Heart right ventricle (tissue), 16 donors: ENCODE measurements at places on chromosomes 4 and X. TPM values are rescaled to one million over a fixed set of nuclear protein-coding genes. Genes with fewer than 3 reads are reported as not detected.

- peak; percentile 80 for DNase-seq
Measured at GRCh38 chr4:24794916-24795665, at the start of gene SOD3. Gene SOD3, plus strand, starts transcription at chr4:24795573. Its CDS starts 3,949 bp downstream, at chr4:24799522.

FOXR2 gene
- not detected for total RNA-seq

TMEM144 gene
- total RNA-seq, result 13.4 TPM

DNA sequence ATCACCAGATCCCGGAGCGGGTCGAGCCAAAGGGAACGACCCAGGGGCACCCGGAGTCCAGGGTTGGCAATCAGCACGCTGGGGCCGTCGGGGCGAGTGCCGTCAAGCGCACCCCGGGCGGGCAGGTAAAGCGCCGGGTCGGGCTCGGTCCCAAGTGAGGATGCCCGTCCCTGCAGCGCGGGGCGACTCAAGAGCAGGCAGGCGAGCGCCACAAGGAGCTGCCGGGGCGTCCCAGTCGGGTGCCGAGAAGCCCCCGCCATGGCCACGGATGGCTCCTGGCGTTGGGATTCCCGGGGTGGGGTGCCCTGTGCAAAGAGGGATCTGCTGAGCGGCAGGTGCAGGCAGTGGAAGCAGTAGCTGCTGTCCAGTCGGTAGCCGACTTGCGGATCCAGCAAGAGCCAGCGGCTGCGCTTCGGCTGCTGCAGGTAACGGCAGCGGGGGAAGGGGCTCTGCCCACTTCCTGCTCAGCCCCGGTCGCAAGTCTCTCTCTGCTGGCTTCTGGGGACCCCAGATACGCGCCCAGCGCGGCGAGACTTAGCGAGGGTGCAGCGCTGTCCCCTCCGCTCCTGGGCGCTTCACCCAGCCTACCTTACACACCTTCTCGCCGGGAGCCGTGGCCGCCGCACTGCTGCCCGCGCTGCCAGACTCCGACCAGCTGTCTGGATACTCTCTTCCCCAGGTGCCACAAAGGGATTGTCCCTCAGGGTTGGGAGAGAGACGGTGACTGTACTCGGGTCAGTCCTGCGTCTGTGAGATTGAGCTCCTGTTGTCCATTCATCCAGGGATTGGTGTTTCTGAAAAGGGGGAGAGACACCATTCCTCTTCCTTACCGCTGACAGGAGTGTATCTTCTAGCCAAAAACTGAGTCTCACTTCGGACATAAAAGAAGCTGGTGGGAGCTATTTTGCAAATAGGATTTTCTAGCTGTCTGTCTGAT, at the start of gene FREM3:
Gene FREM3 (minus strand): TSS at position 260 of the 937 bp plus-strand sequence. CDS start 0 bp downstream, at position 260.
- DNase-seq, result no peak

DNA sequence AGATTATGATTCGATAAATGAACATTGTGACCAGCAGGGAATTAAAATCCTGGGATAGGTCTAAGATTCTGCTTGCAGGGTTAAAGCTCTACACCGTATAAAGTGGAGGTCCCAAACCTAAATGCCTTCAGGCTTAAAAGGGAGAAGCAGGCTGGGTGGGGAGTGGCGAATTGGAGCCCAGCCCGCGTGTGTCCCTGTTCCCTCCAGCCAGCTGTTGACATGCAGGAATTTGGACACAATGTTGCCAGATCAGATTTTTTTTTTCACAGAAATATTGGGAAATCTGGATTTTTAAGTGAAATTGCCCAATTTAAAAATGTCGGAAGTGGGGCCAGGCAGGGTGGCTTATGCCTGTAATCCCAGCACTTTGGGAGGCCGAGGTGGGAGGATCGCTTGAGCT, 60.5 kb downstream of the ELF4 start:
- no peak for DNase-seq

GPR119 gene
- total RNA-seq, result not detected

MAGEA6 gene
- total RNA-seq, result not detected

DNA sequence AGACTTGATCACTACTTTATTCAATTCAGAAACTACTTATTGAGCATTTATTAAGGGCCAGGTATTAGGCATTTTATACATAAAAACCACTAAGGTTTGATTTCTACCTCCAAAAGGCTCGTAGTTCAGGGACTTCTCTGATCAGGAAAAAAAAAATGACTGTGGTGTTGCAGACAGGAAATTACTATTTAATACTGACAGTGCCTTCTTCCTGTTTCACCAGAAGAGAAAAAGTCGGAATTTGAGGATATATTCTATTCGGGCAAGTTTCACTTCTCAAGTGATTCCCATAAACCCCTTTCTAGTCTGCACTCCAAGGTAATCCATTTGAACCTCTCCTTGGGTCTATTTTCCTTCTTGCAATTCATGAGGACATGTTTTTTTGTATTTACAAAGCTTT, 15.3 kb upstream of the TASL start:
- DNase-seq, result no peak

DNA sequence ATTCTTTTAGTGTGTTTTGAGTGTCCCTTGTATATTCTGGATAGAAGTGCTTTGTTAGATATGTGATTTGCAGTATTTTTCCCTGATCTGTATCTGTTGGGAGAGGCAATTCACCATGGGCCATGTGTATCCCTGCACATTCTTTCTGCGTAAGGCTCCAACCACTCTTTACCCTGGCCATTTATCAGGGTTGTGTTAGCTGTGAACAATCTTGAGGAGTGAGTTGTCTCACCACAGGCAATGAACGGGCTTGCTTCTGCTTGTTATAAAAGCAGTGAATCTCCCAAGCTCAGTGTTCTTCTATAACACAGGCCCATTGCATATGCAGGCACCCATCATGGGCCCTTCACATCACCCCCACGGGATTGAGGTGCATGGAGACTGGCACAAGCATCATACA, 18.9 kb upstream of the SMIM10 start:
- DNase-seq, result no peak

PTTG2 gene
- 0.74 TPM for total RNA-seq

DNA sequence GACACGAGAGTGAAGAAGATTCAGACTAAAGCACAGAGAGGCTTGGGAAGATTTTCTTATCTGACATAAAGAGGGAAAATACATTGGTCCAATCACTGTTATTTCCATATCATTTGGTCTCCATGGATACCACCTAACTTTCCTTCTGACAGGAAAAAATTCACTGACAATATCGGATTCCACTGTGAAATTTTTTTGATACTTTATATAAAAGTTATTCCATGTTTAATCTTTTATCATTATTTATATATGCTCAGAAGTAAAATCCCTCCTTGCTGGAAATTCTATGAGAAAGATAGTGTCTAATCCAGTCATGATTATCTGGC, 3.6 kb downstream of the IRF2 start:
- no peak for DNase-seq

DNA sequence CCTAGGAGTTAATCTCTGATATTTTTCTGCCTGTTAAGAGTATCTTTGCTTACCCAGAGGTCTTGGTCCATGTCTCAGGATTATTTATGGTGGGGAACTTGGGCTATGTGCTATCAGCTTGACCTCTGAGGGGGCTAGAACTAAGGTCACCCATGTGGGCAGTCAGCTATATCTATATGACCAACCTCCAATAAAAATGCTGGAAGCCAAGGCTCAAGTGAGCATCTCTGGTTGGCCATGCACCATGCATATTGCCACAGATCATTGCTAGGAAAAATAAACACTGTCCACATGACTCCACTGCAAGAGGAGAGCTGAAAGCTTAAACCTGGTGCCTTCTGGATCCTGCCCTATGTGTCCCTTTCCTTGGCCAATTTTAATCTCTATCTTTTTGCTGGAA, 196.5 kb upstream of the SLC7A11 start:
- DNase-seq, result no peak

GRCh38 chr4:107718351-107718965, 1.6 kb downstream of the PAPSS1 start:
- no peak for DNase-seq

GRCh38 chr4:26372525-26373172, 51.8 kb downstream of the RBPJ start:
- no peak for DNase-seq

DNA sequence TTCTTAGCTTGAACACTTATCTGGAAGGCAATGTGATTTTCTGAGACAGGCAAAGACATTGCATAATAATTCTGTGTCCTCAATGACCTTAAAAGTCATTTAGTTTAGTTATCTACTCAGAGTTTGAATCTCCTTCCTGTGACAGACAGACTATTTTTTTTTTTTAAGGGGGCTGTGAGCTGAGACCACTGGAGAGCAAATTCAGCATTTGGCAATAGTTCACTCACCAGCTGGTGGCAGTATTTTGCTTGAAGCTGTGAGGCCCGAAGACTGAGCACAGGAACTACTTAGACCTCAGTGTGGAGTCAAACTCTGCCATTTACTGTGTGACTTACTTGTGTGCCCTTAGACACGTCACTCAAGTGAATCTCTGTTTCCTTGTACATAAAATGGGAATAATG, 22.9 kb upstream of the CPE start:
- DNase-seq, result peak; percentile 8

DNA sequence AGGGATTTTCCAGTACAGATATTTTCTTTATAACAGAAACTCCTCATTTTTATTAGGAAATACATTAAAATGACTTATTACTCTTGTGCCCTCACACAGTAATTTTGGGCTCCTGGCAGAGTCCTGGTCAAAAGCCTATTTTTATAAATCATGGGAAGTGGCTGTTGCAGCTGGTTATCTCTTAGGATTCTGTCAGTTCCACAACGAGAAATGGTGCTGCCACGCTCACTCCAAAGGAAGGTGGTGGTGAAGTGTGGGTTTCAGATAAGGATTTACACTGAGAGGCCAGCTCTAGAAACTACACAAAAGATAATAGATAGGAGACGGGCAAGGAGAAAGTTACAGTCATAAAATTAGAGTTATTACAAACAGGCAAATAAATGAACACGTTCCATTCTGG, 159.2 kb upstream of the FAM241A start:
- no peak for DNase-seq

DNA sequence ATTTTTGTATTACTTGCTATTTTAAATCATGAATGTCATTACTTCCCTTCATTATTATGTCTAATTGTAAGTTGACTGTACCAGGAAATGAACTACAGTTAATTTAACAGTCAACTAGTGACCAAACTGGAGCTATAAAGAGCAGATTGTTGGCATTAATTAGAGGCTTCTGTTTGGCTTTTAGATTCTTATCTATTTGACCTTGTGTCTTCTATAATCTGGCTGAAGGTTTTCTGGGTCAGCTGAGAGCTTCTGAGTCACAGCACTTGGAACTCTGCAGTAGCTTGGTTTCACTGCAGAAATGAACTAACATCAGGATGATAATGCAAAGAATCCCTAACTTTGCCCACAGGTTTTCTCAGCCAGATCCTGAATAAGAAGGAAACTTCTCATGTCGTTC, 169.2 kb upstream of the LEF1 start:
- no peak for DNase-seq

SORBS2 gene
- 975 TPM for total RNA-seq

FREM3 gene
- total RNA-seq, result not detected

PDZD4 gene
- 1.4 TPM for total RNA-seq

- no peak for DNase-seq
Measured at GRCh38 chrX:77444075-77444474, 3.1 kb upstream of the FGF16 start.

DNA sequence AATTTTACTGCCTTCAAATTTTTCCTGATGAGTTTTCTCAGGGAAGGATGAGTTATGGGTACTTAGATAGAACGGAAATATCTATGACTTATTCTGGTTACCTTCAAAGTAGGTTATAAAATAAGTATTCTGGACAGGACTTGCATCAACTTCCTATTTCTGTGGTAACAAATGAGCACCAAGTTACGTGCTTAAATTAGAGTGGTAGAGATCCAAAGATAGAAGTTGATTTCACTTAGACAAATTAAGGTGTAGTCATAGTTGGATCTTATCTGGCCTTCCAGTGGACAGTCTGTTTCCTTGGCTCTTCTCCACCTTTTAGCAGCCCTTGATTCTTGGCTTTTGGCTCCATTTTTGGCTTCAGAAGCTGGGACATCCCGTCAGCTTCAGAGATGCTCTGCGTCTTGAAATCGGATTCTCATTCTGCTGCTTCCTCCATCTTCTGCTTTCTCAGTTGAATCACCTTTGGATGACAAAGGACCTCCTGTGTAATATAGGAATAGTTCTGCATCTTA, 109.9 kb downstream of the ZNF518B start:
- no peak for DNase-seq

- DNase-seq, result no peak
Measured at GRCh38 chrX:154717824-154718223, 33.1 kb downstream of the GAB3 start.

DNA sequence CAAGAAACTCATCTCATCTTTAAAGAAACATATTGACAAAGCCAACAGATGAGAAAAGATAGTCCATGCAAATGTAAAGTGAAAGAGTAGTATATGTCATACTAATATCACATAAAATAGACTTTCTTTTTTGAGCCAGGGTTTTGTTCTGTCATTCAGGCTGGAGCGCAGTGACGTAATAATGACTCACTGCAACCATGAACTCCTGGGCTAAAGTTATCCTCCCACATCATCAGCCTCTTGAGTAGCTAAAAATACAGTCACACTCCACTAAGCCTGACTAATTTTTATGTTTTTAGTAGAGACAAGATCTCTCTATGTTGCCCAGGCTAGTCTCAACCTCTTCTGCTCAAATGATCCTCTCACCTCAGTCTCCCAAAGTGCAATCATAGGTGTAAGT, 51.8 kb upstream of the TRAM1L1 start:
- no peak for DNase-seq

GRCh38 chr4:82629238-82630000, 67.6 kb upstream of the TMEM150C start:
- no peak for DNase-seq

ZNF630 gene
- total RNA-seq, result 3.5 TPM

DNA sequence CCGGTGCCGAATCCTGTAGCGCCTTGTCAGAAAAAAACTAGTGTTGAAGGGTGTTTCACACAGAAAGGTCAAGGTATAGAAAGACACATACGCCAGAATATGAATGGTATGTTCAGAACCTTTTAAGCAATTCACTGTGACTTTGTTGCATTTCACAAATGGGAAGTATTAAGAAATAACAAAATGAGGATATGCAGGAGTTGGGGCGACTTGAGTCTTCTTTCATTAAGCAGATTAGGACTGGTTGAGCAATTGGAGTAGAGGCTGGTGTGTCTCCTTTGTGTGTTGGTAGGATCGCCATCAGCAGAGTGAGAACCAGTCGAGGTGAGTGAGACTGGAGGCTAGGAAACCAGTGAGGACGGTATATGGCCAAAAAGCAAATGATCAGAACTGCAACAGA, 1454.5 kb upstream of the TENM3 start:
- no peak for DNase-seq

FGFBP1 gene
- not detected for total RNA-seq

- no peak for DNase-seq
Measured at GRCh38 chrX:41184312-41184711, 99.1 kb downstream of the USP9X start.

TRAPPC11 gene
- total RNA-seq, result 24.1 TPM

GRCh38 chr4:111535792-111536191, 609.5 kb upstream of the FAM241A start:
- DNase-seq, result no peak

CACNA1F gene
- not detected for total RNA-seq

GRCh38 chr4:134018846-134019245, 182.7 kb downstream of the PABPC4L start:
- no peak for DNase-seq
